ENCODE measurements at places on chromosomes 3 and 15.

DNA sequence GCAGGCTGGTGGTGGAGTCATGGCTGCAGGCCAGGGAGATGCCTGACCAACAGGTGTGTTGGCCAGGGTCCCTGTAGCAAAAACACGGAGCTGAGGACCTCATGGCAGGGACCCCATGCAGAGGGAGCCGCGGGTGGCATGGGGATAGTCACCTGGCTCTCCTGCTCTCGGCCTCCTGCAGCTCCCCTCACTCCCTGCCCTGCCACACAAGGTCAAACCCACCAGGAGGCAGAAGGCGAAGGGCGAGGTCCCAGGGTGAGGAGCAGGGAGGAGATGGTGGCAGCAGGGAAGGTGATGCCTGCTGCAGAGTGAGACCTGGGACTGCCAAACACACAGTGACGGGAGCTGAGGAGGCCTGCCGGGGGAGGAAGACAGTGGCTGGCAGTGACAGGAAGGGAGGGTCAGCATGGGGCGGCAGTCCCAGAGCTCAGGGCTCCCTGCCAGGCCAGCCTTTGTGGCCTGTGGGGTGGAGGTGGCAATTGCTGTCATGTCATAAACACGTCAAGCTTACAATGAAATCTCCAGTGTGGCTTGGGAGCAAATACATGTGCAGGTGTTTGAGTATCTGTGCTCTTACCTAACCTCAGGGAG, 144.3 kb downstream of the TJP1 start:
- no peak for DNase-seq

DNA sequence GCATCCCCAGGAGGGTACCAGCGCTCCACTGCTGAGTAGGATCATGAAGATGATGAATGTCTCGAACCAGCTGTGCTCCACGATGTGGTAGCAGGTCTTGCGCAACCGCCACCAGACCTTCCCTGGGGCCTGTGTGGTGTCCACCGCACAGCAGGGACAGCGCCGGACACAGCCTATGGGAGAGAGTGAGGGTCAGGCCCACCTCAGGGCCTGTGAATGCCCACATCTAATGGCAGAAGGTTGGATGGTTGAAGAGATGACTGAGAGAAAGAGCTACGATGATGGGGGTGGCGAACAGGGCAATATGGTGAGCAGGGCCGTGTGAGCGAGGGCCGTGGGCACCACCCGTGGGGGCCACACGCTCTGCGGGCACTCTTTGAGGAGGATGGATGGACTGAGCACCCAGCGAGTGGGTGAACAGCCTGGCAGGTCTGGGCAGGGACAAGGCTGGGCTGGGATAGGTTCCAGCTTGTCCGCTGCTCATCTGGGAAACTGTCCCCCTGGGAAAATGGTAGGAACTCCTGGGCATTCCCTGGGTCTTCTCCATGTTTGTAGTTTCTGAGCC, 74.1 kb downstream of the SCN5A start:
- no peak for DNase-seq

DNA sequence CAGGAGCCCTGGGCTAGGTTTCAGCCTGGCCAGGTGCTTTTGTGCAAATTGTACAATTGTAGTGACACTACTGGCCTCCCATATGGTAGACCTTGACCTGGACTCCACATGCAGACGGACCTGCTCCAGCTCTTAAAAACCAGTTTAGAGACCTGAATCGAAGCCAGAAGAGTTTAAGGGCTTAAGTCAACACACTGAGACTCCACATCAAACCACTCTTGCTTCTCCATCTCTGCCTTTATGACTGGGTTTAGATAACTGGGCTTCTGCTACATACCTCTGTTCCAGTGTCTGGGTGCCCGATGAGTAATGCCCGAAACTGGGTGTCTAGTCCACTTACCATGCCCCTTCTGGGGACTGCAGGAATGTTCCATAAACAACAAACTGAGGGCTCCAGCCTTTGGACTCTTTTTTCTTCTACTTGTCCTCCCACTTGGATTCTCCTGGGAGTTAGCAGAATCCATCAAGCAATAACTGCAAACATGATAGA, 32.8 kb downstream of the TMEM212 start:
- DNase-seq, result no peak

GRCh38 chr3:81216192-81216591, 545.3 kb downstream of the GBE1 start:
- DNase-seq, result no peak

DNA sequence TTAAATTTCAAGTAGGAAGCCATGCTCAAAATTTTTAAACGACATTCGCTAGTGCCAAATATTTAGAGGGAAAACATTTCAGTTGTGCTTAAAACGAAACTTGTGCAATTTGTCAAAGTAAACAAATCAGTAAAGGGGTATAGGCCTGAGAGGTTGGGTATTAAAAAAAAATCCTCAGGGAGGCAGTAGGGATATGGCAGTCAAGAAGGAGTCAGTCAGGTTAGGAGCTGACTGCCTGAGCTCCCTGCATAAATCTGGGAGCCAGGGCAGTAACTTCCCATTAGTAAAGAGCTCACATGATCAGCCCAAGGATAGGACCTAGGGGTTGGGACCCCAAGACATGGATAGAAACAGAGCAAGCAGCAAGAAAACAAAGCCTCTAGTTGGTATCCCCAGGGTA, 120.7 kb upstream of the STAC start:
- no peak for DNase-seq

DNA sequence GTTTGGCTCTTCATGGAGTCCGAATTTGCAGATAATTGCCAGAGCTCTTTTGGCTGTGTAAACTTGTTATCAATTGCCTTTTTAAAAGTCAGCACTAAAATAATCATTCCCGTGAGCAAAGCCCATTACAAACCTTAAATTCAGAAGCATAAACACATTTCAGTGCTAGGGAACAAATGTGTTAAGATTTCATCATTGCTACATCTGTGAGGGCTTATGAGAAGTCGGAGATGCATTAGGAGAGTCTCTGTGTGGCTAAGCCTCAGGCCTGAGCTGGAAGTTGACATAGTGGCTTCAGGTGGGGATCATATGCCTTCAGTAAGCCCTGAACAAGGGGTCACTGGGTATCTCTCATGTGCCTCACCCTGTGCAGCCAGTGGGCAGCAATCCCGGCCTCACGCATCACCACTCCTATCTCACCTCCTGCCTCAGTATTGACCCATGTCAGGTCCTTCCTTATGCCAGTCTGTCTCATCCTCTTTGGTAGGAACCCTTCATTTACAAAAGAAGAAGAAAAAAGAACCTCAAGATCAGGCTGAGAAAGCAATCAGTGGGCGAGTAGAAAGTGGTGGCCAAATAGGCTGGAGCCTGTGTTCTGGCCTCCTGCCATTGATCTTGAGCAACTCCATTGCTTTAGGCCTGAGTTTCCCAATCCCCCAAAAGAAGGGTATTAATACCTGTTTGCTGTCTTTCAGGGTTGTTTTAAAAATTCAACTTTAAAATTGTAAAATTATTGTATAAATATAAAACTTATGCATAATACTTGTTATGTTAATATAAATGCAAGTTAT, 233.5 kb downstream of the IL20RB start:
- no peak for DNase-seq

GRCh38 chr15:61404567-61404966, 175.5 kb upstream of the RORA start:
- DNase-seq, result no peak

- no peak for DNase-seq
These were observed 102.9 kb downstream of the LRRC49 start for GRCh38 chr15:70995383-70995970.

- no peak for DNase-seq
These were observed 170.4 kb upstream of the LRRN1 start for GRCh38 chr3:3628676-3629328.

GRCh38 chr3:88469216-88469615, 319.5 kb downstream of the C3orf38 start:
- no peak for DNase-seq

GRCh38 chr3:49415931-49416601, 3.8 kb downstream of the TCTA start:
- DNase-seq, result peak; percentile 51

DNA sequence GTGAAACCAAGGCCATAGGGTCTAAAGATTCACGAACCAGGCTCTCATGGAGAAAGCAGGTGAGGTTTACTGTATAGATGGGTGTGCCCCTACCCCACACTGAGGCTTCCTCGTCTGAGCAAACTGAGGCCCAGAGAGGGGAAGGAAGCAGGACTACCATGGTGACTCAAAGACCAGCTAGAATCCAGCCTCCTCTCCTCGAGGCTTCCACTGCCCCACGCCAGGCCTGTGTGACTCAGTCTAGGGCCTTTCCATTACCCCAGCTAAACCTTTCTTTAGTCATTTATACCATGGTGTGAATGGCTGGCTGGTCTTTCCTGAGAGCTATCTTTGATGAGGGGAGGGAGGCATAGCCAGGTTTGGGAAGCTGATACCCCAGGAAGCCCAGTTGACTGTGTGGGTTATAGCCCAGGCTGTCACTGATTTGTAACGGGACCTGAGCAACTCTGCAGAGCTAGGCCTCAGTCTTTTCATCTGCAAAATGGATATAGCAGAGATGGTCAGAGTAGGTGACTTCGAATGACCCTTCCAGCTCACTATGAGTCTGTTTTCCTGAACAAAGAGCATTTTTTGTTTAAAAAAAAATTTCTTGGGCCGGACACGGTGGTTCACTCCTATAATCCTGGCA, 3.0 kb upstream of the RHO start:
- no peak for DNase-seq

- DNase-seq, result no peak
These were observed 64.0 kb downstream of the P3H2 start for GRCh38 chr3:190056742-190057141.

DNA sequence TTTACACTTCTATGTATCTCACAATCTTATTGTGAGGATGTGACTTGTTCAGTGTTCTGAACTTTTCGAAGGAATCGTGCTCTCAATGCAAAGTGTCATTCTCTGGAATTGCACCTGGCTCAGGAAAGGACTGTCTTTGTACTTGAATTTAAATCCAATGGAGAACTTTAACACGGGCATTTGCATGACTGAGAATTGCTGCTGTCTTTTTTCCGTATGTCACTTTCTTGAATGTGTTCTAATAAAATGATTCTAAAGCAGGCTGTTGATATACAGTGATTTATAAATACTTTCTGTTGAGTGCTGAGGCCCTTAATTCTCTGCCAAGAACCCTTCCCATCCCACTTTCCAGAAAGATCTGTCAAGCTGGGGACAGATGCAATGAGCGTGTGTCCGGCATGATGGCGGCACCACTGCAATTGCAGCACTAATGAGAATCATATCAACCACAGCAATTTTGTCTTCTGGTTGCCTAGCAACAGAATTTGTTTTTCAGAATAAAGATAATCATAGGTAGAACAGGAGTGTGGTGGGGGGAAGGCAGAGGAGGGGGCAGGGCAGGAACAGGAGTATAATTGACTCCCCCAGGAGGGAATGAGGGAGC, 210.6 kb upstream of the UMPS start:
- DNase-seq, result no peak

GRCh38 chr3:174253940-174254339, 605.2 kb upstream of the NAALADL2 start:
- DNase-seq, result no peak

DNA sequence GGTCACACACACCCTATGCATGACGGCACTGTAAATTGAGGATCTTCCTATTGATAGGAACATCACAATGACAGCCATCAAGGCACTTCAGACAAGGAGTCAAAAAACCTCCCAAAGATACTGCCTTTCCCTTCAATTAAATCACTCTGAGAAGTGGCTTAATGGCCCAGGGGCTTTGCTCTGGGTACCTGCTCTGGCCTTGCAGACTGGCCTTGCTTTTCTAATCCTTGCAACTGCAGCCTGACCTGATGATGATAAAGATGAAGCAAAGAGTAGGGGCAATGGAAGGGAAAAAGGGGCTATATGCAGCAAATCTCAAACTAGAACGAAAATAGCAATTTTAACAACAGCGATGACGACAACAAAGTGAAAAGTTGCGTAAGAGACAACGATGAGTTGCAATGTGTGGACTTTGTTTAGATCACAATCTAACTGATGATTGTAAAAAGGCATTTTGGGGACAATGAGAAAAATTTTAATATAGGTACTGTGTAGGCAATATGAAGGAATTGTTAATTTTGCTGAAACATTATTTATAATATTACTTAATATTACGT, 14.6 kb downstream of the ADAMTS9 start:
- DNase-seq, result no peak

GRCh38 chr3:169827712-169828111, 15.0 kb upstream of the LRRC34 start:
- DNase-seq, result no peak

- DNase-seq, result no peak
These were observed 92.7 kb upstream of the OCA2 start for GRCh38 chr15:28191832-28192231.

- DNase-seq, result peak; percentile 15
These were observed 56.8 kb downstream of the DNAH1 start for GRCh38 chr3:52372822-52373504.

- no peak for DNase-seq
These were observed 1.6 kb upstream of the TTLL3 start for GRCh38 chr3:9808345-9809037.

DNA sequence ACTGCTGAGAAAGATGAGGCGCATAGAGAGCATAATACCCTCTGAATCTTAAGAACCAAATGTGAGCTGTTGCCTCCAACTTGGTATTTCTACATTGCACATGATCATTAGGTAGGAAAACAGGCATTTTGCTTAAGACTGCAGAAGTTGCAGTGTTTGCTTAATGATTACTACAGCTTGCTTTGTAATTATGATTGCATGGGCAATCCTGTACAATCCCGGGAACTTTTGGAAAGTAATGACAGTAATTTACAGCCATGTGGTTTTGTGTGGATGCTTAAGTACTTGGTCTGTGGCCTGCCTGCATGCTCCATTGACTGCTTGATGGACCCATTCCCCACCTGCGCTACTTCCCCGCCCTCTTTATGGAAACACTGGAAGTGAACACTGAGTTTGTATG, 301.1 kb downstream of the DIPK2A start:
- no peak for DNase-seq

GRCh38 chr3:72641684-72642083, 206.6 kb downstream of the SHQ1 start:
- DNase-seq, result no peak

GRCh38 chr15:45037936-45038335, 14.9 kb downstream of the SORD start:
- no peak for DNase-seq

- no peak for DNase-seq
These were observed 72.0 kb downstream of the TPRA1 start for GRCh38 chr3:127518456-127519081.

- DNase-seq, result no peak
These were observed 125.1 kb downstream of the ABI3BP start for GRCh38 chr3:100868096-100868495.

GRCh38 chr3:27554706-27555105, 70.5 kb upstream of the SLC4A7 start:
- DNase-seq, result no peak

DNA sequence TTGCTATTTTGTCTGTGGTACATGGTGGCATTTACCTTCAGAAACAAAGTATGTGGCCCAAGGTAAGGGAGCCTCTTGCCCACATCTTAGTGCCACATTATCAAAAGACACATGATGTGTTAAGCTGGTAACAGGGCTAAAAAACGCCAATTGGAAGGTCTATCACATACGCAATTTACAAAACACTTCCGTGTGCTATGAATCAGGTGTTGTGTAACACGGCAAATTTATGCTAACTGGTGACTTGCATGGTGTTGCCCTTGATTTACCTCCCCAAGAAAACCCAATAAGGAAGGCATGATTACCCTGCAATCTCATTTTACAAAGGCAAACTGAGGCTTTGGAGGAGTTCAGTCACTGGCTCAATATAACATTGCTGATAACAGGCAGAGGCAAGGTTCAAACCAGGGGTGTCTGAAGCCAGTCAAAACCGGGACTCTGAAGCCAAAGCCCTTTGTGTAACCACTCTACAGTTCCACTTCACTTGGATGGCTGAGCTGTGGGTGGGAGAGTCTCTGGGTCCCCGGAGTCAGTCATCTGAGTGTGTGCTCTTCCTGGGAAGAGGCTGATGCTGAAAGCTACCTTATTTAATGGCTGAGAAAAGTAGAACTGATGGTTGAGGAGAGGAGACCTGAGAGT, 103.9 kb upstream of the BCL6 start:
- DNase-seq, result no peak

All from stimulated activated CD8-positive, alpha-beta memory T cell treated with anti-CD3 and anti-CD28 coated beads, Interleukin-7, amount 100 ng/mL, for 4 hours (primary cell).